ENCODE measurements at places on chromosomes 12 and 14. TPM values are rescaled to one million over a fixed set of nuclear protein-coding genes. Genes with fewer than 3 reads are reported as not detected.

GRCh38 chr14:29847056-29847380, 80.6 kb downstream of the PRKD1 start:
- no peak for ATAC-seq

DNA sequence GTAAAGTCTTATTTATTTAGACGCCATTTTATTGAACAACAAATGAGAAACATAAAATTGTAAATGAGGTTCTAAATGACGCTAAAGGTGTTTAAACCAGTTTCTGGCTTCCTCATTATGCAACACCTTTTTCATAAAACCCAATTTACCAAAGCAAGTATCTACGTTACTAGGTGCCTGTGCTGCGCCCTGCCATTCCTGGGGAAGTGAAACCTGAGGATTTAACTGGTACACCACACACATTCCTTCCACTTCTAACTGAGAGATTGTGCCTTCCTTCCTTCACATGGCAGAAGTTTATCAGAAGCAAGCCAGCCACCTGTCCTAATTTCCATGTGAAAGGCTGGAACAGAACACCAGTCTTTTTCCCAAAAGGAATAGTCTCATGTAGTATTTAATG, 40.3 kb upstream of the GCH1 start:
- no peak for ATAC-seq

DNA sequence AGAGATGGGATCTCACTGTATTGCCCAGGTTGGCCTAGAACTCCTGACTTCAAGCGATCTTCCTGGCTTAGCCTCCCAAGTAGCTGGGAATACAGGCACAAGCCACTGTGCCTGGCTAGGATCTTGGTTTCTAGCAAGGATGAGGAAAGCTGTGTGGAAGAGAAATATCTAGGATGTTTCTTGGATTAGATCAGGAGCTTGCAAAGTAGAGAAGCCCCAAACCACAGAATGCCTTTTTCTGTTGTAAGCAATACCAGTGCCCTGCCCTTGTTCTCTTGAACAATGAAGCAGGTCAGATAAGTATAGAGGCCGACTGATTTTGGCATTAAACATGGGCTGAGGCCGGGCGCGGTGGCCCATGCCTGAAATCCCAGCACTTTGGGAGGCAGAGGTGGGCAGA, 44.3 kb upstream of the STRN3 start:
- ATAC-seq: no peak

DNA sequence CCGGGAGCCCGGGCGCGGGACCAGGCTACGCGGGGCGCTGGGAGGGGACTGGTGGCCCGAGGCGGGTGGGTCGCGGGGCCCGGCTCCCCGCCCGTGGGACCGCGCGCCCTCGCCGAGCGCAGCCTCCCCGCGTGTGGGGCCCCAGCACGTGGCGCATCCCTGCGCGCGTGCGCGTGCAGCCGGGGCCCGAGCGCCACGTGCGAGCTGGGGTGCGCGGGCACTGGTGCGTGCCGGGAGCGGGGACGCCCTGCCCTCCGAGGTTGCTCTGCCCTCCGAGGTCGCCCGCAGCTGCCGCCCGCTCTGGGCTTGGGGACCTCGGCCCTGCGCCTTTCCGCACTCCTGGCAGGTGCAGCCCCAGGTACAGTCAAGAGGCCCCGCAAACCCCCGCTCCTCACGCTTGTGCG, 365 bp upstream of the CCDC88C start:
- ATAC-seq: peak; percentile 75

Gene SLC7A7
- total RNA-seq: 3.3 TPM

DNA sequence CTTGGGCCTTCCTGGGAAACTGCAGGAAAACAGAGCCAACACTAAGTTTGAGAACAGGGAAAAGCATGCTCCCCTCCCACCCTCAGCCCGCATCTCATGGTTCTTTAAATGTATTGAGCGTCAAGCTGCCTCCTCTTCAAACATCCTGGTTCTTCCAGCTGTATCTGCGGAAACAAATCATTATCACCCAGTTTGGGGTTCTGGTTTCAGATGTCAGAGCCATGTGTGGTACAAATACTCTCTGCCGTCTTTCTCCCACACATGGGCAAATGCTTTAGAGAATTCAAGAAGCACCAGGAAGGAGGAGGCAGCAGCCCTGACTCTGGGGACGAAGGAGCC, 29.1 kb downstream of the JDP2 start:
- no peak for ATAC-seq

DNA sequence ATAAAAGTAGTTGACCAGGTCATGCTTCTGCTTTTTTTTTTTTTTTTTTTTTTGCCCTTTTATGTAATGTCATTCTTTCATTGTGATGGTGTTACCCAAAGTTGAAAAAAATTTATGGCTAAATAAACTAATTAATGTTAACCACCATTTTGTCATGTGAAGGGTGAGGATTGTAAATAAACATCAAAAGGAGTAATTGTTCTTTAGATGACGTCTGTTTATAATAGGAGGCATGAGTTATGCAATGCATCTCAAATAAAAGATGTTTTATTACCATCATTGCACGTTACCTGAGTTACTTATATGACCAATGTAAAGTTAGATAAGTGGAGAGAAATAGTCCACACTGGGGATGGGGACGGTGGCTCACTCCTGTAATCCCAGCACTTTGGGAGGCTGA, 349.9 kb upstream of the PDE3A start:
- ATAC-seq: no peak

Gene OR4M1
- total RNA-seq: 0.27 TPM

Gene CCDC38
- 0.73 TPM for total RNA-seq

Gene GALNT16
- total RNA-seq: 15.0 TPM

Gene ZFHX2
- total RNA-seq: 6.1 TPM

DNA sequence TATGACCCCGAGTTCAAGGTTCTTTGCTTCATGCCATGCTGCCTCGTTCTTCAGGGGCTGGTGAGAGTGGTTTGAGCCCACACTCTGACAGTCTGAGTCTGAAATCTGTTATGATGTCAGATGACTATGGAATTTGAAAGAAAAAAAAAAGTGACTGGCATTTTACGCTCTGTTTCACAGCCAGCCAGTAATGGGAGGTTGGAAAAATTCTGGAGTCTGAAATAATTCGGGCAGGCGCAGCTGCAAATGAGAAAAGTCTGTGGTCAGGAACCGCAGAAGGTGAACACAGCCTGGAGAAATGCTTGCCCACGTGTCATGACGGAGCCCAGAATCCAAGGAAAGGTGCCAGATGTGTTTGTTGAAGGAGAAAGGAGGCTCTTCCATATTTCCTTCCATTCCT, 269.8 kb upstream of the PWP1 start:
- ATAC-seq: no peak

GRCh38 chr12:1131811-1132224, 140.8 kb downstream of the ERC1 start:
- ATAC-seq: no peak

- ATAC-seq: peak; percentile 14
Measured at GRCh38 chr12:119809023-119809422, 68.1 kb downstream of the CIT start.

DNA sequence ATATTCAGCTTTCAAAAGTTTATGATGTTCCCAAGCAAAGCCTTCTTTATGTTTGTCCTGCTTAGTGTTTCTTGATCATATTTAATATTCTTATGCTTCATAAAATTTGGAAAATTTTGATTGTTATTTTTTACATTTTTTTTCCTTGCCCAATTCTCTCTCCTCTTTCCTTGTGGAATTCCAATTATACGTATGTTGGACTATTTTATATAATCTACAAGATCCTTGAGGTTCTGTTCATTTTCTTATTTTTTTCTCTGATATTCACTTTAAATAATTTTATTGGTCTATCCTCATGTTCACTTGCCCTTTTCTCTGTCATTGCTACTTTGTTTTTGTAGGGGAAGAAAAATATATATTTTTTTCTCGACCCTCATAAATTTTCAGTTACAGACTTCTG, 167.7 kb downstream of the DYRK2 start:
- no peak for ATAC-seq

DNA sequence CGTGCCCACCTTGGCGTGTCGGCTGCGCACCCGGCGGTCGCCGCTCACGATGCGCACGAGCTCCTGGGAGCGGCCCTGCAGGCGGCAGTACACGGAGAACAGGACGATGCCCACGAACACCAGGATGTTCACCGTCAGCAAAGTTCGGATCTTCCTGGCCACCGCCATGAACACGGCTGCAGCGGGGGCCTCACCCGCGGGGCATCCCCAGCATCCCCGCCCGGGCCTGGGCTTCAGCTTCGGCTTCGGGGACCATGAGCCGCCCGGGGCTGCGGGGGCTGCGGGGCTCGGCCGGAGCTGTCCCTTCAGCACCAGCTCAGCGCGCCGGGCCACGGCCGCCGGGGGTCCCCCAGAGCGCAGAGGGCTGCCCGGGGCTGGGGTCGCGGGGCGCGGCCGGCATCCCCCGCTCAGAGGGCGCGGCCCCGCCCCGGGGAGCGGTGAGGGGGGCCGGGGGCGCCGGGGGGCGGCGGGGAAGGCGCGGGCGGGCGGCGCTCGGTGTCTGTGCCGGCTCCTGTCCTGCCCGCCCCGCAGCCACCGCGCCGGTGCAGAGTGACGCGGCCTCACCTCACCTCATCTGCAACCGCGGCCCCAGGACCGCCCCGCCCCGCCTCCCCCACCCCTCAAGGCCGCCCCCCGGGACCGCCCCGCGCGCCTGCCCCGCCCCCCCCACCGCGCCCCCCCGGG, at the start of gene GALNT9:
GALNT9 (minus strand) TSS at position 554 of the 684 bp plus-strand sequence; CDS start at position 168, 386 bp downstream.
- ATAC-seq: peak; percentile 76

- ATAC-seq: peak; percentile 51
Measured at GRCh38 chr12:42278128-42278510, 40.1 kb upstream of the YAF2 start.

- no peak for ATAC-seq
Measured at GRCh38 chr14:57464008-57464730, 29.5 kb downstream of the CCDC198 start.

Gene DCAF11
- total RNA-seq: 80.7 TPM

DNA sequence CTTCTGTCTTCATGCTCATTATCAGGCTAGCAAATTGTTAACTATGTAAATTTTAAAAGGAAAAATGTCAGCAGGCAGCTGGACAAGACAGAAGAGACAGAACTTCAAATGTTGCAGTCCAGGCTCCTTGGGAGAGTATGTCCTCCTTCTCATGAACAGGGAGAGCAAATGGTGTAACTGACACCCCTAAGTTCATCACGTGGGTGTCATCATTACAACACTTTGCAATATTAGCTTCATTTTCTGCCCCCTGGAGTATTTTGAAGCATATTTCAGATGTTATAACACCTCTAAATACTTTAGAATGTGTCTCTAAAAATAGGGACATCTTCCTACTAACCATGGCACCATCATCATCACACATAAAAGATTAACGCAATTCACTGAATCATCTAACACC, 62.1 kb downstream of the ZNF664 start:
- ATAC-seq: no peak

GRCh38 chr12:27210187-27210586, 33.9 kb upstream of the STK38L start:
- no peak for ATAC-seq

GRCh38 chr12:58359084-58359483, 417.7 kb downstream of the ATP23 start:
- no peak for ATAC-seq

- ATAC-seq: no peak
Measured at GRCh38 chr14:101474563-101475455, 86.5 kb upstream of the DIO3 start.

DNA sequence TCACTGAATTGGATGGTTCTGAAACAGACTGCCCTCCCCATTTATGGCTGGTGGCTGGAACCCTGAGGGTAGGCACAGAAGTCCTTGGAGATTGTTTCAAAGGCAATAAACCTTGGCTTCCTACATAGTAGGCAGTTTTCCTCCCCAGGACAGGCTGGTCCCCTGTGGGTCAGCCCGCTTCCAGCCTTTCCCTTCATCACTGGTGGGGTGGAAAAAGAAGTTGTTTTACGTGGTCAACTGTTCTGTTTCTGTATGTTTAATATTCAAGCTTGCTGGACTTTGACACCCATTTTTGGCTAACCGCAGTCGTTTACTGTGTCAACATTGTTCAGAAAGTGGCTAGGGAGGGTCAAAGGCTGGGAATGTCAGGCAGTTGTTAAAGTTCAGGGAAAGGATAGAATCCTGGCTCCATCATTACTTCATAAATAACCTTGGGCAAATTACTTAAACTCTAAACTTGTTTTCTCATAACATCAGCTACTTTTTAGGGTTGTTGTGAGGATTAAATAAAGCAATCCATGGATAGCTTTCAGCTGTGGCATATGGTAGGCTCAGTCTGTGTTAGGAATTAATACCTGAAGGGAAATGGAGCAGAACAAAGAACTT, 2.4 kb downstream of the KLHDC2 start:
- no peak for ATAC-seq

DNA sequence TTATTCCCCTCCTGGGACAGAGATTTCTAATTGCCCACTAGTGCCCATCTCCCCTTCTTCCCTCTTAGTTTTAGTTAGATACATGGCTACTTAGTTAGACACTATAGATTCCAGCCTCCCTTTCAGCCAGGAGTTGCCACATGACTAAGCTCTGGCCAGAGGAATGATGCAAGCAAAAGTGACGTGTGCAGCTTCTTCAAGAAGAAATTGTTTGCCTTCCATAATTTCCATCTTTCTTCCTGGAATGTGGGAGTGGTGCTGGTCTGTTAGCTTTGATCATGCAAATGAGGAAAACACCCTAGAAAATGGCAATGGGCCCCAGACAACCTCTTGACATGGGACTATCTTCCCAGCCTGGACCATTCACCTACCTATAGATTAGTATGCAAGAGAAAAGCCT, 21.4 kb downstream of the CCDC177 start:
- peak; percentile 39 for ATAC-seq

Gene HOXC5
- 15.9 TPM for total RNA-seq

Gene TOMM20L
- total RNA-seq: not detected

Gene COCH
- total RNA-seq: 10.9 TPM

GRCh38 chr14:102848830-102849525, 71.7 kb downstream of the TRAF3 start:
- ATAC-seq: peak; percentile 49
